GM10248 (cell line): ENCODE measurements at places on chromosomes 6 and 20.
A peak's percentile ranks its signal among the peaks of the same experiment; 100 is the strongest.

DNA sequence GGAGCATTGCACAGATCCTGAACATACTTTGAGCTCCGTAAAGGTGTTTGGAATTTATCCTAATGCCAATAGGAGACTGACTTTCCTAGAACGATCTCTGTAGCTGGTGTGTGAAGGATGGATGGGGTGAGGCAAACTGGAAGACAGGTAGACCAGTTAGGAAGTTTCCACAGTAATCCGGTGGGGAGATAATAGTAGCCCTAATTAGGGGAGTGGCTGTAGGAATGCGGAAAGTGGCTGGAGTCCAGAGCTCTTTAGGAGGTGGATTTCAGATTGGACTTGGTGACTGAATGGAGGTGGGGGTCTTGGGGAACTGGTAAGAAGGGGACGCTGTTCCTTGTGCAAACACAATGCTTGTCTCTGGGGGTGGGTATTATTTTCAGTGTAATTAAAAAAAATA is 146.3 kb downstream of the SOX4 start:
- DNase-seq, result no peak

GRCh38 chr6:140979642-140980091 is 1153.1 kb upstream of the GJE1 start:
- DNase-seq, result no peak

DNA sequence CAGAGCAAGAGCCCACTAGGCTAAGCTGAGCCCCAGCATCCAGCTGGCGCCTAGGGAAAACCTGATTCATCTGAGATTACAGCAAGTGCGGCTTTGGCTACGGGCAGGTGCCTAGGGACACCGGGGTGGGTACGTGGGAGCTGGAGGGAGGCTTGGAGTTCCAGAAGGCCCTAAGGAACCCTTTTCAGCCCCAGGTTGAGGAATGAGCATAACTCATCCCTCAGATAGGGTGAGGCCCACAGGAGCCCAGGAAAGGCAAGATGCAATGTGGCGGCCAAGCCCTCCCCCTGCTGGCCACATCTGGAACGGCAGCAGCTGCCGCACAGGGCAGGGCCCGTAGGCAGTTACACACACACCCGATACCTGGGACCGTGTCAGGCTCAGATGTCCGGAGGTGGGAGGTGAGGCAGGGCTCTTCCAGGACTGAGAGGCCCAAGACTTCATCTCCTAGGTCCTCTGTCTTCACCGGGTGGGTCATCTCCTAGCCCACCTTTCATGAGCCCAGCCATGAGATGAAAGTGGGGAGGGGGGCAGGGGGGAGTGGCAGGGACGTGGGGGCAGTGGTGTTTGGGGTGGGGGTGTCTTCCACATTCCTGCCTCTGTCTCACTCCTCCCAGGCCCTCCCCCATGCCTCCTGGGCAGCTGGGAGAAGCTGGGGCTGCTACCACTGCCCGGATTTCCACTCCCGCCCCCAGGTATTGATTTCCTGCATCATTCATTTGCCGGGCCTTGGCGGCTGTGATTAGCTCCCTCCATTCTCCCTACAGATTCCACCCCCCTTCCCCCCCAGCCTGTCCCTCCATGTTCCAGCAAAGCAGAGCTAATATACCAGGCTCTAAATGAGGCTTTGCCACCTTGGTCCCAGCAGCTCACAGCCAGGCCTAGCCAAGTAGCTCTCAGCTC is 5.5 kb downstream of the MDGA1 start:
- peak; percentile 85 for DNase-seq

- DNase-seq, result no peak
These were observed 66.6 kb downstream of the IPCEF1 start for GRCh38 chr6:154289818-154290508.

GRCh38 chr6:168331058-168331457 is 11.5 kb upstream of the DACT2 start:
- no peak for DNase-seq

GRCh38 chr6:44614396-44614795 is 226.9 kb downstream of the CDC5L start:
- DNase-seq, result no peak

GRCh38 chr20:17870086-17870740 is 98.4 kb downstream of the SNX5 start:
- no peak for DNase-seq

- DNase-seq, result no peak
These were observed 76.5 kb downstream of the ADTRP start for GRCh38 chr6:11702089-11702488.

DNA sequence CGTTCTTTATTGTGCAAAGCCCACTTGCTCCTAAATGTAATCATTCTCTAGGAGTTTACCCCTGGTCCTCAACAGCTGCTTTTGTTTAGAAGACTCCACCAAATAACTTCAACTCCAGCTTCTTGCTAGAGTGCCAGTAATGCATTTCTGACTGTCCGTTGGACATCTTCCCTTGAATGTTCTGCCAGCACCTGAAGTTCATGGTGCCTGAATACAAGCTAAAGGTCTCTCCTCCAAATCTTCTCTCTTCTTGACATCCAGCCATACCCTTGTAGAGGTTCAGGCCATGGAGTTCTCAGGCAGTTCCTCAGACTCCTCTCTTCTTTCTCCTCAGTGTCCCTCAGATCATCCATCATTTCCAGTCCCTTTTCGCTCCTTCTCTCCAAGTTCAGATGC is 21.7 kb downstream of the PHACTR2 start:
- no peak for DNase-seq

- DNase-seq, result no peak
These were observed 42.7 kb upstream of the SLC22A2 start for GRCh38 chr6:160301339-160301738.

DNA sequence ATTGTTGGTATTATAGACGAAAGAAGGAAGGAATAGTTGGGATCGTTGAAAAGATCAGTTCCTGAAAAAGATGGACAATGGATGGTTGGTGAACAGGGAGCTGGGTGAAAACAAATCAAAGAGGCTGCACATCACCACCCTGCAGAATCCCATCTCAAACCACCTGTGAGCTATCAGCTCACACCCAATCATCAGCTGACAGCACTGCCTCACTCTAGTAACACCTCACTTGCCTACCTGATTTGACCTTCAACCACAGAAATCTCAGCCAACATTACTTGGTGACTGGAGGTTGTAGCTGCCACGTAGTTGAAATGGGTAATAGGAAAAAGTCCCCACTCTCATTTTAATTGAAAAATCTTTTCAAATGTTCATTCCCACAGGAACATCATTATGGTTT is 101.8 kb upstream of the DST start:
- no peak for DNase-seq

DNA sequence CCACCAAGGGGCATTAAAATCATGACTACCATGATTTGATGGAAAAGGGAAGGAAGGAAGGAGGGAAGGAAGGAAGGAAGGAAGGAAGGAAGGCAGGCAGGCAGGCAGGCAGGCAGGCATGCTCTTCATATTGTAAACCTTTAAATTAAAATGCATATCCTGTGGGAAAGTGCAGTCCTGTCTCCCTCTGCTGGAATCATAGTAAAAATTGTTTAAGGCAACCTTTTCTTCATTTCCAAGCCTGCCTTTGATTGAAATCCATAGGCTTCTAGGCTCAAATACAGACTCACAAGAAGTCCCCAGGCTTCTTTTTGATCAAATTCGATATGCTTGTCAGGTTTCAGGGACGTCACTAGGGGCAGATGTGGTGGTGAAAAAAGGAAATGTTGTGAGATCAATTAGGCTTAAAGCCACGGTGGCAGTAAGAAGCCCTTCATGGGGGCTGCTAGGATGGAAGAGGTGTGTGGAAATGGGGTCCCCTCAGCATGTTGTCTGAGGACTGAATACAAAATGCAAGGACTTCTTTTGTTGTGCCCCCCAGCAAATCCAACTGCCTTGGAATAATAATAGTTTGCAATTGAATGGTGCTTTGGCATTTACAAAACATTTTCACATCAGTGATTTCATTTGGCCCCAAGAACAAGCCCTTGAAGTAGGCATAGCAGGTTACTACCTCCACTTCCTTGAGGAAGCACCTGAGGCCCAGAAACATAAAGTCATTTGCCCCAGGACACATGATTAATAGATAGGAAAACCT is 25.6 kb upstream of the GABRR1 start:
- DNase-seq, result peak; percentile 30

DNA sequence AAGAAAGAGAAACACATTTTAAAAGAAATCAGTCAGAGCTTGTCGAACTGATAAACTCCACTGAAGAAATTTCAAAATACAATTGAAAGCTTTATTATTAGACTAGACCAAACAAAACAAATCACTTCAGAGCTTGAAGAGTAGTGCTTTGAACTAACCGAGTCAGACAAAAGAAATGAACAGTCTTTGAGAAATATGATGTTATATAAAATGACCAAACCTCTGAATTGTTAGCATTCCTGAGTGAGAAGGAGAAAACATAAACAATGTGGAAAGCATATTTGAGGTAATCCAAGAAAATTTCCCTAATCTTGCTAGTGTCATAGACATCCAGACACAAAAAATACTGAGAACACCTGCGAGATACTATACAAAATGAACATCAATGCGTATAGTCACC is 13.2 kb upstream of the CST4 start:
- DNase-seq, result no peak

- no peak for DNase-seq
These were observed 367.9 kb upstream of the SLC35B3 start for GRCh38 chr6:8803181-8803760.

- no peak for DNase-seq
These were observed 38.8 kb upstream of the HLA-E start for GRCh38 chr6:30450548-30450908.

DNA sequence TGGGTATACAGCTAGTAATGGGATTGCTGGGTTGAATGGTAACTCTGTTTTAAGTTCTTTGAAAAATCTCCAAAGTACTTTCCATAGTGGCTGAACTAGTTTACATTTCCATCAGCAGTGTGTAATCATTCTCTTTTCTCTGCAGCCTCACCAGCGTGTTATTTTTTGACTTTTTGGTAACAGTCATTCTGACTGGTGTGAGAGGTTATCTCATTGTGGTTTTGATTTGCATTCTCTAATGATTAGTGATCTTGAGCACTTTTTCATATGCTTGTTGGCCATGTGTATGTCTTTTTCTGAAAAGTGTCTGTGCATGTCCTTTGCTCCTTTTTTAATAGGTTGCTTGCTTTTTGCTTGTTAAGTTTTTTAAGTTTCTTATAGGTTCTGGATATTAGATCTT is 194.2 kb upstream of the PHACTR1 start:
- no peak for DNase-seq

GRCh38 chr6:21753241-21754108 is 159.9 kb downstream of the SOX4 start:
- DNase-seq, result no peak

- DNase-seq, result no peak
These were observed 767 bp downstream of the PTK6 start for GRCh38 chr20:63536241-63536977.

DNA sequence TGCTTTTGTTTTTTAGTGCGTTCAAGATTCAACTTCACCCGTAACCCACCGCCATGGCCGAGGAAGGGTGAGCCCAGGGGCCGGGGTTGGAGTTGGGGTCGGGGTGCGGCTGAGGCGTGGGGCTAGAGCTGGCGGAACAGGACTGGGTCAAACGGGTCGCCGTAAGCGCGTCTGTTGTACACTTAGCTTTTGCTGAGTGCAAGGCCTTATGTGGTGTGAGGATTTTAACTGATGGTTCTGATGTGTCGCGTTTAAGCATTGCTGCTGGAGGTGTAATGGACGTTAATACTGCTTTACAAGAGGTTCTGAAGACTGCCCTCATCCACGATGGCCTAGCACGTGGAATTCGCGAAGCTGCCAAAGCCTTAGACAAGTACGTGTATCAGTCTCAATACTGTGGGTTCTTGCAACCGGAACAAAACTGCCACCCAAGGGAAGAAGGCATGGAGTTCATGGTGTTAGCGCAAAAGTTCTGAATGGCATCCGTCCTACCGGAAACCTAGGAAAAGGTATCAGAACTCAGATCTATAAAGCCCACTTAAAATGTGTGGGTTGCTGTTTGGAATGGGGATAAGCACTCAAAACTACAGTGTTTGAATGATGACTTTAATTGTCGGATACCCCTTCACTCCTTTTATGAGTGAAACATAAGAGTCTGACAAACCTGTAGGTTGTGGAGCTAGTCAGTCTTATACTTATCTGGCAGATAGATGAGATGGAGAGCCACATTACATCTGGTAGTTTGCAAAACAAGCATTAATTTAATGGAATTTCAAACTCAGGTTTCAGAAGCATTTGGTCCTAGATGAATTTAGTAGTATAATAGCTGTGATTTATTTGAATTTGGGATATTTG is 574 bp downstream of the RPS12 start:
- no peak for DNase-seq

GRCh38 chr20:14986656-14987055 is 649.2 kb upstream of the FLRT3 start:
- DNase-seq, result no peak

DNA sequence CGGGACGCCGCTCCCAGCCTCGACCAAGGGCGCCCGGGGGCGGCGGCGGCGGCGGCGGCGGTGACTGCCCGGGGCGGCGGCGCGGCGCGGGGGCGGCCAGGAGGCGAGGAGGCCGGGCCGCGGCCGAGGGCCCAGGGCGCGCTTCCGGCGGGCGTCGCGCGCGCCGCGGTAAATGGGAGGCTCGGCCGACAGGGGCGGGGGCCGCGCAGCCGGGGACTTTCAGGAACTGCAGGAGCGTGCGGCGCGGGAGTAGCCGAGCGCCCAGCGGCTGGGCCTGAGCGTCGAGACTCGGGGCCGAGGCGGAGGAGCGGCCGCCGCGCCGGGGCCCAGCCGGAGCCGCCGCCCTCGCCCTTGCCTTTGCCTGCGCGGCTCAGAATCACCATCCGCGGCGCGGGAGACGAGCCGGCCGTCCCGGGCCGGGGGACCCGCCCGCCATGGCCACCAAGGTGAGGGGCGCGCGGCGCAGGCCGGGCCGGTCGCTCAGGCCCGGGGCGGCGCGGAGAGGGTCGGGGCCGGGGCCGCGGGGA is at the start of gene SNX9:
TSS of gene SNX9 (plus strand) at position 246 of the 527 bp plus-strand sequence. CDS start at position 435, 189 bp downstream.
- peak; percentile 74 for DNase-seq

DNA sequence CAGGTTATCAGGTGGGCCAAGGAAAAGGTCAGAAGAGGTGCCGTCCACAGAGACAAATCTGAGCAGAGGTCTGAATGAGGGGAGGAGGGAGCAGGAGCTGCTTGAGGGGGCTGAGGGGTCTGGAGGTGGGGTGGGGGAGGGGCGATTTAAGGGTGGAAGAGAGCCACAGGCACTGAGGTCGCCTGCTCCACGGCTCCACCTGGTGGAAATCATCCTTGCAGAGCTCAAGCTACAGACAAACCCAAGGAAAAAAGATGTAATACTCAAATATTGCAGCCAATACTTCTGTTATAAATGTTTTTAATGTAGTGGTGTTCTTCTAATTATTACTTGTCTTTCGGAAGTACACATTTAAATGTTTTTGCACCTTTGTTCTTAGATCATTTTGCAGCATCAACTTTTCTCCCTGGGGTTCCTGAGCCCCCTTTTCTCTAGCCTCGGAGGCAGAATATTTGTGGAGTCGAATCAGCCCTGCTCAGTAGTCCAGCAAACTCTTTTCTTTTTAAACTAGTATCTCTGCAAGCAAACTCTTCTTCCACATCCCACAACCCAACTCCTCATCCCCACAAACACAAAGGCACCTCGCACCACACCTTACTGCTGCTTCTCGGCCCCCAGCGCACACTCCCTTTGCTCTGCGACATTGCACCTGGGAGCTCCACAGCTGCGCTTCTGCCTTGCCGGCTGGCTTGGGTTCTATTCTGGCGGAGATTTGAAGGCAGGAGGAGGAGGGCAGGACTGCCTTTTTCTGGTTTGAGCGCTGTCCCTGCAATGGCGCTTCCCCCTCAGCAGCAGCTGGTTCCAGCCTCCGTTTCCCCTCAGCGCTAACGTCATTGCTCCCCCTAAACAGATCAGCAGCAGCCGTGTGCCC is 51.0 kb upstream of the TFAP2A start:
- peak; percentile 50 for DNase-seq

GRCh38 chr6:145189836-145190235 is 545.5 kb downstream of the EPM2A start:
- DNase-seq, result no peak

GRCh38 chr6:108667993-108668392 is 107.3 kb downstream of the FOXO3 start:
- DNase-seq, result no peak

GRCh38 chr6:54002116-54002515 is 109.1 kb upstream of the MLIP start:
- DNase-seq, result no peak
